Head of caudate nucleus (tissue), 42 donors: ENCODE measurements at places on chromosomes 7 and 10.
A peak's percentile ranks its signal among the peaks of the same experiment; 100 is the strongest.

- no peak for DNase-seq
Measured at GRCh38 chr7:114903131-114903530, 18.8 kb upstream of the MDFIC start.

DNA sequence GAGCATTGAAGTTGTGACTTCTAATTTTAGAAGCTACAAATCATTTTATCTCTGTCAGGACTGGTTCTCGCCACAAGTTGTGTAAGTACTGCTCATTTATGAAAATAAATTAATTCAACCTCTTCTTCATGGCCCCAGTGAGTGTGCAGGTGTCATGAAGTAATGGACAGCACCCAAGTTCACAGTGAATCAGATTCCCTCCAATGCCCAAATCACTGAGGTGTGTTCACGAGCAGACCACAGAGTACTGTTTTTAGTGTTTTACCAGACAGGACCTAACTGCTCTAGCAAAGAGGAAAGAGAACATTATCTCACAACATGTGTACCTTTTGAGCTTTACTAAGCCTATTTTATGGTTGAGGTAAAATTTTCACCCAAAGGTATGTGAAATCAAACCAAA lies 980.0 kb downstream of the CNTNAP2 start:
- no peak for DNase-seq

- DNase-seq, result no peak
Measured at GRCh38 chr7:32093415-32094408, 23.5 kb upstream of the PDE1C start.

DNA sequence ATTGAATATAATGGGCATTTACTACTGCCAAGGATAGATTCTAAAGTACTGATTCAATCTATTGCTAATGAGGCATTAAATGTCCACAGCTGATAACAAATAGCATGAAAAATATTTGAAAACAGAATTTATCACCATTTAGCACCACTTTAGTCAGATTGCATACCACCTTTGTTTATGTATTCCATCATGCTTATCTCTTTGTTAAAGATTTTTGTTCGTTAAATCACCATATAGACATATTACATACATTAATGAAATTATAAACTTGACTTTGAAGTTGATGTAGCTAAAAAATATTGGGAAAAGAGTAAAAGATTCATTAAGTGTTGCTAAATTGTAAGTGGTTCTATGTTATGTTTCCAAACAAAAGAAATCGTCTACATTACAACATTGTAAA lies 252.8 kb upstream of the LRRTM3 start:
- DNase-seq, result no peak

- no peak for DNase-seq
Measured at GRCh38 chr10:129792864-129793263, 171.2 kb downstream of the EBF3 start.

DNA sequence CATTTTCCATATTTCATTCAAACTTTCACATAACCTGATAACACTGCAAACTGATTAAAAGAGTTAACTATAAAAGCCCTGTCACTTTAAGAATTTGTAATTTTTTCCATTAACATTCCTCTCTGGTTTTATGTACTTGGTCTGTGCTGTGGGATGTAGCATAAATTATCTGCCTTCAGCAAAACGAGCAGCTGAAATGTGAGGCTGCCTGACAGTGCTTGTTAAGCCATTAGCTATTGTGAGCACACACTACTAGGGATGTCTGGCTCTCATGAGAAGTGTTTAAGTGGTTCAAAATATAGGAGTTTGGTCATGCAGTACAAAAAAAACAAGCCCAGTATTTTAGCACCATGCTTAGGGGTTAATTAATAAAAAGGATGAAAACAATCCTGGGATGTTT lies 63.0 kb downstream of the HOXA1 start:
- DNase-seq, result no peak

GRCh38 chr10:133411523-133412380 lies 12.7 kb downstream of the SPRN start:
- no peak for DNase-seq

GRCh38 chr7:155935726-155936125 lies 123.5 kb upstream of the SHH start:
- DNase-seq, result no peak

DNA sequence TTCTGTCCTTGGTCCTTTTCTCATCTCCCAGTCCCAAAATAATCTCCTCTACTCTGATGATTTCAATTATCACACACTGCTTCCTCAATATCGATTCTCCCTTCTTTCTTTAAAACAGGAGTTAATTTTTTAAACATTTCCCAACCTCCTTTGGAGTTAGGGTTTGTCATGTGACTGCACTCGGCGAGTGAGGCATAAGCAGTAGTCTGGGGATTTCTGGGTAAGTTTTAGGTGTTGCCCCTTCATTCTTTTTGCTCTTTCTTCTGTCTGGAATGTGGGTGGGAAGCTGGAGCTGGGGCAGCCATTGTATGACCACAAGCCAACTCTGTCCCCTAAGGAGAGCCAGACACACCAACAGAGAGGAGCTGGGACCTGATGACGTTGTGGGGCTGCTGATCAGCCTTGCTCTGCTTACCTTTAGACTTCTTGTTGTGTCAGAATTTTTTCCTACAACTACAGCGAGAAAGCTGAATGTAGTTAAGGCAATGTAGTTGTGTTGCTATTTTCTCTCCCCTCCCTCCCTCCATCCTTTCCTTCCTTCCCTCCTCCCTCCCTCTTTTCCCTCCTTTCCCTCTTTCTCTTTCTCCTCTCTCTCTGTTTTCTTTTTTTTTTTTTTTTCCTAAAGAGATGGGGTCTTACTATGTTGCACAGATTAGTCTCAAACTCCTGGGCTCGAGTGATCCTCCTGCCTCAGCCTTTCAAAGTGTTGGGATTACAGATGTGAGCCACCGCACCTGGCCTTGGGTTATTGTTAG lies 6.5 kb upstream of the TSPAN14 start:
- no peak for DNase-seq

DNA sequence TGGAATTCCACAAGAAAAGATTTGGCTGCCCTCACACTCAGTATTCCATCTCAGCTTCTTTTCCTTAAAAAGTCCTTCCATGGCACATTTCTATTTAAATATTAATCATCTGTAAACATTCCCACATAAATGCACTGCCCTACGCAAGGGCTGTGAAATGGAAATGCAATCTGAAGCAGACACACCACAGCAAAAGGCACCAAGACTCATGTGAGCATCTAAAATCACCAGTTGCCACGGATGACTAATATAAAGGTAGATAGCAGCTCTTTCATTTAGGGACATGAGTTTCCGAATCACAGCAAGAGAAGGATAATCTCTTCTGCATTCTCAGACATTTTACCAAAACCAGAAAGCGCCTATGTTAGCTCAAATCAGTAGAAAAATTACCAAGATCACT lies 31.6 kb downstream of the COA1 start:
- no peak for DNase-seq

DNA sequence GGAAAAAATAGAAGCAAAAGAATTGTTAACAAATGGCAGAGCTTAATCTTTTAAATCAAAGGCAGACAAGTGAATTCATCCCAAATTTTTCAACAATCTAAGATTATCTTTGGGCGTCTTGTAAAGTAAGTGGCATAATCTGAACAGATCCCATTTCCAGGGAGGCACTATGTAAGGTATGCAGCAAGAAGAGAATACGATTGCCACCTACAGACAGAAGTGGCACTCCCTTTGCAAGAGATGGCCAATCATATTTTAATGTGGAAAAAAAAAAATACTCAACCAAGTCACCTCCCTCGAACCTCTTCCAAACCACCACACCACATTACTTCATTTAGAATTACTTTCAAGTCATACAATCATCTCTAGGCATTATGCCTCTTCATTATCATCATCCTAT lies 4.0 kb downstream of the GFRA1 start:
- DNase-seq, result peak; percentile 31

DNA sequence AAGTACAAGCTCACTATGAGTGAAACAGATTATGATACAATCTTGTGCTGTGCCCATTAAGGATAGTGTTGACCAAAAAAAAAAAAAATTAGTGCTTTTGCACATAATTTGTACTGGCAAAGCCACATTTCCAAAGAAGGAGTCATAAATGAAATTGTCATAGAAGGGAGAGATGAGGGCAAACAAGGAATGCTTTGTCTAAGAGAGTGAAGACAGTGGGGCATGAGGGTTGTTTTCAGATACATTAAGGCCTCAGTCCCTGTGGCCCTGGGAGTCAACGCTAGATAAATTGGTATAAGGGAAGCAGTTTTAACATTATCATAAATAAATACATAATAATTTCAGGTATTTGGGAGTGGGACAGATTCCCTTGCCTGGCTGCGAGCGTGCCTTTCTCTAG lies 267.5 kb upstream of the PRKCQ start:
- no peak for DNase-seq

GRCh38 chr10:128060341-128061250 lies 65.6 kb downstream of the MKI67 start:
- peak; percentile 67 for DNase-seq

DNA sequence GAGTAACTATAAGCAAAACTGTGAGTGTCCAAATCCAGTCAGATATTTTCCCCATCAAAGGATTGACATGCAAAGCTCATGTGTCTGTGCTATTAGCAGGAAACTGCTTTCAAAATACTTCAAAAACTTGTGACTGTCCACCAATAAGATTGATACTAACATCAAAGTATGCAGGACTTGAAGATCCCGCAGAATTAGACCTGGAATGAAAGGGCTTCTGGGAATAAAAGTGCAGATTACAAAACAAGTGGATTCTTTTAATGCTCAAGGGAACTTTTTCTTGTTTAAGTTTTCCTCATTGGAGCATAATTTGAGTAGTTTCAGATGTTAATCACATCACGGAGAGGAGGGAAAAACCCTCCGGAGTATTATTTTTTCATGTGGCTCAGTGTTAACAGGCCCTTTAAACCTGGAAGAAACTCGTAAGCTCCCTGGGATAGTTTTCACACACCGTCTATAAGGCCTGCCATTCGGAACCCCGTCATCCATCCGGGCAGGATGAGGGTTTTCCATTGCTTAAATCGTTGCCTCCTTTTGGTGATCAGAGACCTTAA lies 33.9 kb upstream of the MKX start:
- no peak for DNase-seq

GRCh38 chr7:158067219-158067930 lies 520.2 kb downstream of the PTPRN2 start:
- no peak for DNase-seq

DNA sequence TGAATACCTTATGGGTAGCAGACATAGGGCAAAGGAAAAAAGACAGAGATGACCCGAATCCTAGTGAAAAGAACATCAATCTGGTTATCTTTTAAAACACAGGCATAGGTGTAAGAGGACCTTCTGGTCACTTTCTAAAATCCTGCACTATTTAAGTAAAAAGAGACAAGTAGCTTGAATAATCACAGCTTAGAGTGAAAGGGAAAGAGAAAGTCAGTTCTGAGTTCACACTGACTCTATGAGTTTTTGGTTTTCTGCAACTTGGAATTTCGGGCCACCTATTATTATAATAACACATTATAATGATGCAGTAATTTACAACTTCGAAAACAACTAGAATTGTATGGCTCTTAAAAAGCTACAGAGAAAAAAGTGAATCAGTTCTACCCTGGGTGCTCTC lies 247.8 kb downstream of the DOCK4 start:
- DNase-seq, result no peak

DNA sequence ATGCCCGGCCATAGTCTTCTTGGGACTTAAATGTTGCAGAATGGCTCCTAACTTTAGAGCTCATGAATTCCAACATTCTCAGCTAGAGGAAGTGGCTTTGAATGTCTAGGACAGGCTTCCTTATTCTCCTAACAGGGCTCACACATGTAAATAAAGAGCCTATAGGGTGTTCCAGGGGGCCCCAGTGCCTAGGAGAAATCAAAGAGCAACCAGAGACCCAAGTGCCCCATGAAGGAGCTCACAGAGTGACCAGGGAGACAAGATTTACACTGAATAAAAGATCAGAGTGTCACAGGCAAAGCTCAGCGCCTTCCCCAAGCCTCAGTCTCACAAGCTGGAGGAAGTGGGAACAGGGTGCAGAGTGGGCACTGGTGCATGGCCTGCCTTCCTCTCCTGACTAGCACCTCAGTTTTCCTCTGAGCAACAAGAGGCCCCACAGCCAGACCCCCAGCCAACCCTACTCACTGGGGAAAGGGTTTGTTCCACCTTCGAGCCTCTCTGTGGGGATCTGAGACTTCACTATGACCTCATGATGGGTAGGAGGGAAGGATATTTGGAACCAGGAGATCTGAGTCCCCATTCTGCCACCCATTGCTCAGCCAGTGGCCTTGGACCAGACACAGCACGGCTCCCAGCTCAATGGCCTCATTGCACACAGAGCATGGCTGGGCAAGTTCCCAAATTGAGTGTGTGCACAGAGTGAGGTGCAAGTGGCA lies 16.0 kb downstream of the TMEM273 start:
- no peak for DNase-seq

DNA sequence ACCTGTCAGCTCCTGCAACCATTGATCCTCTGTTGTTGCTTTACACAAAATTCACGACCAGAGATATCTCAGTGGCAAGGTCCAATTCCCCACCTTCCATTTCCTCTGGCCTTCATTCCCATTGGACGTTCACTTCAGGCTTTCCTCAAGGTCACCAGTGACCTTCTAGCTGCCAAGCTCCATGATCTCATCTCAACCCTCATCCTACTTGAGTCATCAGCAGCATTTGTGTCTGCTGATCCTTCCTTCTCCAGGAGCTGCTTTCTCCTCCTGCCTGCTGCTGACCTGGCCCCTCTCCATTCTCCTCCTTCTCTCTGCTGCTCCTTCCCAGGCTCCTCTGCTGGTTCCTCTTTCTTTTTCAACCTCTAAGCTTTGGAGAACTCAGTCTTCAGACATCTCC lies 66.2 kb upstream of the C10orf90 start:
- no peak for DNase-seq
